Hematopoietic multipotent progenitor cell treated with erythropoietin and hydrocortisone succinate and interleukin-3 and kit ligand, for 4 days (in vitro differentiated cells): ENCODE measurements at places on chromosomes 16 and 17.

DNA sequence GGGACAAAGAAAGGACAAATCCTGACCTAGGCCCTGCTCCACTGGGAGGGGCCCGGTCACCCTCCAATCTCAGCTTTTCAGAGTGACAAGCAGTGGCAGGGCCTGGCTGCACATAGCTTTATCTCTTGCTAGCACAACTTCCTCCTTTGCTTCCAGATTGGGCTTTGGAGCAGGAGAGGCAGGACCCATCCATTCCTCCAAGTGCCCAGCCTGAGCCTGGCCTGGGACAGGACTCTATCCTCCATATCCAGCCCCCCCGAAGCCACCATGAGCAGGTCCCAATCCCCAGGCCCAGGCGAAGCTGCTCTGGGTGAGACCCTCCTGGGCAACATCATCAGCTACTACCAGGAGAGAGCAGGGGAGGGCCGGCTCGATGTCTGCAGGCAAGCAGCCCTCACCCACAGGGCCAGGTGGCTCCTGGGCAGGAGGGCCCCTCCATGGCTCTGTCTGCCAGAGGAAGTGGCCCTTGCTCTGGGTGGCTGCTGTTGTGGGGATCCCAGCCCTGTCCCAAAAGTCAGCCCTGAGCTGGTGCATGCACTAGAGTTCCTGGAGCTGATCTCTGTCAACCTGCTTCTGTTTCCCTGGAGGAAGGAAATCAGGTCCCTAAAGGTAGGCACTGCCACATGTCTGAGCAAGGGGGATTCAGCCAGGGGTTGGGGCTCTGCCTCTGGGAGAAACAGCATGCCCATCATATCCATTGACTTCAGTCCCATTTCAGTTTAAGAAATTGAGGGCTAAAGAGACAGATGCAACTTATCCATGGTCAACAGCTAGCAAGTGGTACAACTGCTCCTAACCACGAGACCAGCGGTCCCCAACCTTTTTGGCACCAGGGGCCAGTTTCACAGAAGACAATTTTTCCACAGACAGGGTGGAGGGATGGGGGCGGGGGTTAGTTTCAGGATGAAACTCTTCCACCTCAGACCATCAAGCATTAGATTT, 58.9 kb downstream of the TK2 start:
- DNase-seq, result peak; percentile 79

GRCh38 chr16:84838383-84838948, 18.7 kb downstream of the CRISPLD2 start:
- DNase-seq, result no peak

- no peak for DNase-seq
Measured at GRCh38 chr17:82231312-82231561, 2.4 kb downstream of the SLC16A3 start.

DNA sequence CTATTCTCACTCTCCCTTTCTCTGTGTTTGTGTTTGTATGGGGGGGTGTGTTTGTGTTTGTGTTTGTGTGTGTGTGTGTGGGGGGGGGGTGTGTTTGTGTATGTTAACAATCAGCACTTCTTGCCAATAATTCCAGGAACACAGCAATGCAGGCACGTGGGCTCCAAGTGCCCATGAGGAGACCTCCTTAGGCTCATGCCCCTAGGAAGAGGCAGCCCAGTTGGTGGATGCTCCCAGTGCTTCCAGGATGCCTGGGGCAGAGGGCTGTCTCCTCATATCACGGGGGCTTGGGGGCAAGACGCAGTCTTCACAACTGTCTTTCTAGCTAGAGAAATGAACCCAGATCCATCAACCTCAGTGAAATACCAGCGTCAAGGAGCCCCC, 9.9 kb downstream of the ABR start:
- DNase-seq, result no peak

DNA sequence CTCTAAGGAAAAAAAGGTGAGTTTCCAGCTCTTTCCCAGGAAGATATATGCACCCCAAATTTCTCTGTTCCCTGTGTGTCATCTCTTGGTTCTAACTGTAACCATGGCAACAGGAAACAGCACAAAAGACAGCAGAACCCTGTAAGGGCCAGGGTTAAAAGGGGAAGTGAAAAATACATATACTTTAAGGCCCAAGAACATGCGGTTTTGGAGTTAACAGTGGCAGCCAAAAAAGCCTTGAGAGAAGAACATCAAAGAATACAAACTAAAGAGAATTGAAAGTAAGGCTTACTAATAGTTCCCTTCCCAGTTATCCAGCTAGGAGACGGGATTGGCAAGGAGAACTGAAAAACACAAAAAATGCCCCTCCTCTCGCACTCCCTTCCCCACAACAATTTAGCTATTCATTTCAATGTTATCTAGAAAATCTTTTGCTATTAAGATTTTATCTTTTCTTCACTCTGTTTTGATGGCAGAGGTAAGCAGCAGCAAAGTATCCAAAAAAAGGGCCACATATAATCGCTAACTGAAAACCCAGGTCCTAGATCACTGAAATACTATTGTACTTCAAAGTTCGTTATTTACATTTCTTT, 1.5 kb downstream of the SPOP start:
- peak; percentile 97 for DNase-seq

GRCh38 chr17:34755371-34755770, 176.0 kb downstream of the TMEM132E start:
- DNase-seq, result no peak

DNA sequence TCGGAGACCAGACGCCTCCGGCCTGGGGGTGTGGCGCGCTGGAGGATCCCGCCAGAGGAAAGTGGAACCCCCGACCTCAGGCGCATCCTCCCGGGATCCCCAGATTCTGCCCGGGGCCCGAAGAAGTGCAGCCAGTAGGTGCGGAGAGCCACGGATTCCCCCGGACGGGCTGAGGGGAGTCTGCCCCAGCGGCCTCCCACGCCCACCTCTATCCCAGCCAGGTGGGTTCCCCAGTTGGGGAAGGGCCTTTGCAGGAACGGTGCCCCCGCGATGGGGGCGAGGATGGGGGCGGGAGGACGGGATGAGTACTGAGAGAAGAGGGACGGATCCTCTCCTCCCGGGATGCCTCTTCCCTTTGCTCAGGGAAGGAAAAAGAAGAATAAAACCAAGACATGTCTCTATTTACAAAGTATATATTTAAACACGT, 5.1 kb downstream of the CBX8 start:
- no peak for DNase-seq

- no peak for DNase-seq
Measured at GRCh38 chr17:60138769-60139437, 10.9 kb upstream of the CA4 start.

- no peak for DNase-seq
Measured at GRCh38 chr16:19833581-19833980, 51.1 kb downstream of the GPRC5B start.

- peak; percentile 25 for DNase-seq
Measured at GRCh38 chr16:84555418-84556196, 51.1 kb upstream of the MEAK7 start.

DNA sequence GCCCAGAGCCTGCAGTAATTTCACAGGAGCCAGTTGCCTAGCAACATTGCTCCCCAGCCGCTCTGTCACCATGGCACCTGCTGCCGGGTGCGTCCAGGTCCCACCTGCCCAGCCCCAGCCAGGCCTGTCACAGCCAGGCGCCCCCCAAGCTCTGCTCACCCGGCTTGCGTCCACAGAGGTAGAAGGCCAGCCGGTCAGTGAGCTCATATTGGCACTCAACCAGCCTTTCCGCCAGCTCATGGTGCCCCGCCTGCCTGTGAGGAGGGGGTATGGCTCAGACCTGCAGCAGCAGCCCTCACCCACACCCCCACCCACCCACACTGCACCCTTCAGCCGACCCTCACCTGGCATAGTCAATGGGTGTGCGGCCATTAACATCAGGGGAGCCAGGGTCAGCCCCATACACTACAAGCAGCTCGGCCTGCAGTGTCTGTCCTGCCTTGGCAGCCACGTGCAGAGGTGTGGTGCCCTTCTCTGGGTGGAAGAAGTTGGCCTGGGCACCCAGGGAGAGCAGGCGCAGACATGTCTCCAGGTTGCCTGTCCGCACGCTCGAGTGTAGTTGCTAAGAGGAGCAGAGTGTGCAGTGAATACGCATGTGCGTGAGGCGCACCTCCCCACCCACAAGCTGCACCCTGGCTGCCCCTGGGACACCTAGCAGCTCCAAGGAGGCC, 7.7 kb downstream of the GIT1 start:
- DNase-seq, result no peak

DNA sequence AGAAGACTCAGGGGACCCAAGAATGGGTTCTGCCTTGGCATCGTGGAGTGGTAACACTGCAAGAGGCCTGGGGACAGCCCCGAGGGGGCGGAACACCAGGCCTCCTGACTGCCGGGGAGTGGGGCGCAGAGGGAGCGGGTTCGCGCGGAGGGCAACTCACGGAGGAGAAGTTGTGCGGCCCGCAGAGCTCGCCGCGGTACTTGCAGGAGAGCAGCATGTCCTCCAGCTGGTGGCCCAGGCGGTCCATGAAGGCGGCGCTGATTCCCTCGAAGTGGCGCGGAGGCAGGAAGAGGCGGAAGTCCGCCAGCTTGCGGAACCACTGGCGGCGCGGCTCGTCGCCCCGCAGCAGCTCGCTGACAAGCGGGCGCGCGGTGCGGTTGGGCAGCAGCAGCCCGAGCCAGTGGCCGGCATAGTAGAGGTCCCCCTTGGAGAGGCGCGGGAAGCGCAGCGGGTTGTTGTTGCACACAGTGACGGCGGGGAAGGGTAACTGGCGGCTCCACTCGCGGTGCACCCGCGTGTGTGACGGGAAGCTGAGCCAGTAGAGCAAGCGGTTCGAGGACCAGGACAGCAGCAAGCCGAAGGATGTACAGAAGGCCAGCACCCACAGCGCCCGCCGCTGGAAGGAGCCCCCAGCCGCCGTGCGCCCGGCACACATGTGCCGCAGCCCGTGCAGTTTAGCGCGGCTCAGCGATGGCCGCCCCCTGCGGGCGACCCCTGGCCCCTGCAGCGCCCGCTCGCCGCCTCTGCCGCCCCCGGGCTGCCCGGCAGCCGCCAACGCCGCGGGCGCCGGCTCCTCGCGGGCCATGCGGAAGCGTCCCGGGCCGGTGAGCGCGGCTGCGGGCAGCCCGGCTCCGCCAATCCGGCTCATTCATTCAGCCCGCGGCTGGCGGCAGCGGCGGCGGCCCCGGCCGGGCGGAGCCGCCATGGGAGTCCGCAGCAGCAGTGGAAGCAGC, 1.6 kb downstream of the ASIC2 start:
- peak; percentile 25 for DNase-seq

DNA sequence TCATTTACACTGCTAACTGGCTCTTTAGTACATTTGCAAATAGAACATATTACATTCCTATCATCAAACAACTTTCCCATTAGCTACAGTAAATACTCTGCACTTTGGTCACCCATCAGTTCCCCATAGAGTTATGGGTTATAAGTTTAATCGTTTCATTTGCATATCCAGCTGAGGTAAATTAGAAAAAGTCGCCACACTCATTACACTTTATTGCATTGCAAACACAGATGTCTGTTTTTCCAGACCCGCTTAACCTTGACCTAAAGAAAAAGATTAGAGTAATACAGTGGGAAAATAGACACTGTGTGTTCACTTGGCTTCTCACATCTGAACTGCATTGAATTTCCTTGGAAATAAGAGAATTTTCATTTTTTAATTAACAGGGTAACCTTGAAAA, 213.1 kb upstream of the PSMD7 start:
- DNase-seq, result no peak

- DNase-seq, result no peak
Measured at GRCh38 chr16:85234310-85235204, 122.3 kb upstream of the CIBAR2 start.

DNA sequence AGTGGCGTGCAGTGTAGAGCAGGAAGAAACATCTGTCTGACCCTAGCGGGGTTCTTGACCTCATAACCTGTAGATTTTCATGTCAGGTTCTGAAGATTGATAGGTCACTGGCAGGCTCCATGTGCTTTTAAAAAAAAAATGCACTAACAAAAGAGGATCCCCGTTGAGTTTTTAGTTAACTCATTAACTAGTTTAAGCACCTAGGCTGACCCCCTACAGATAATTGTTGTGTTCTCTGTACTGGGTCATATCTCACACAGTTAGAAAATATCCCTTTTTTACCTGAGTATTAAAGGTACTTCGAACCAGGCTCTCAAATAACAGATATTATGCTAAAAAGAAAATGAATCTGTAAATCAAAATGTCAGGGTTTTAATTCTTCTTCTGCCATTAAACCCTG, 676.6 kb downstream of the CDH11 start:
- no peak for DNase-seq

DNA sequence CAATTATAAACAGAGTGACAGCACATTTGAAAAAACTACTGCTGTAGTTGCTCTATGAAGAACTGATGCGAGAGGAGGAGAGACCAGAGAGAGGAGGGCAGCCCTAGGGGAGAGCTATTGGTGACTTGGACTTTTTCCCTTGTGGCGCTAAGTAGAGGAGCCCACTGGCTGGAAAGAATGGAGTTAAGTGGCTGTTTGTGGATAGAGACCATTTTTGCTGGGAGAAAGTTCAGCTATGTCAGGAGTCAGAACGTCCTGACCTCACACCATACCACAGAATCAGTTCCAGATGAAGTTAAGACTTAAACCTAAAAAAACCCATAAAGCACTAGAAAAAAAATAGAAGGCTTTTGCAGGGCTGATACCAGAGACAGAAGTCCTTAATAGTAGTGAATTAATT, 2.0 kb downstream of the POLR2A start:
- no peak for DNase-seq

DNA sequence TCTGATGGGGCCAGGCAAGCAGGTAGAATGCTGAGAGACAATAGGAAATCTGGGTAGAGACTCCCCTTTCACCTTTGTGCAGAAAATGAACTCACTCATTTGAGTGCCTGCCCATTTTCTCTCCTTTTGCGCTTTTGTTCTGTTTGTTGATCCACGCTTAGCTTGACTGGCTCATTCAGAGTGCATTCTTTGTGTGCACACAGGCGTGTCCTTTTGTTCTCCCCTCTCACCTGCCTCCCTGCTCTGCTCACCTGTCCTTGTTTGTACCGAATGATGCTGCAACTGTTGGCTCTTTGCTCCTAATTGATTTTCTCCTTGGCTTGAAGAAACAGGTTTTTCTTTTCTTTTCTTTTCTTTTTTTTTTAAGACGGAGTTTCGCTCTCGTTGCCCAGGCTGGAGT, 15.8 kb downstream of the PGS1 start:
- no peak for DNase-seq
